ENCODE measurements at places on chromosomes 3 and 15.

GRCh38 chr15:59950603-59951388 lies 53.3 kb upstream of the FOXB1 start:
- no peak for DNase-seq

- DNase-seq = no peak
Measured at GRCh38 chr3:189772584-189772983, 141.4 kb downstream of the TP63 start.

DNA sequence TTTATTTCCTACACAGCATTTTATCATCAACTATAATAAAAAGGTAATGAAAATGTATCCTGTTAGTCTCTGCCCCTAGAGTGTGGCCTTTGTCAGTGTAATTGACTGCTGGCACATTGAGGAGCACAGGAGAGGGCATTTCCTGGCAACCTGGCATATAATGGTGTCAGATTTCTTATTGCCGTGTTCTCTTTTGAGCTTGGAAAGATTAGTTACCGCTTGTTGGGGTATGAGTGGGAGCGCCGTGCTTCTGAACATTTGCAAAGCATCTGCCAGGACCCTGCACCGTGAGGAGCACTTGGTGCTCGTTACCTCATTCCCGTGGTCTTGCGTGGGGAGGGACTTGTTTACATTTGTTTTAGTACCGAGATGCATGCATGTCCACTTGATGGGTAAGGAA lies 124.4 kb downstream of the PTPRG start:
- DNase-seq = no peak

GRCh38 chr15:39376371-39376909 lies 204.4 kb upstream of the THBS1 start:
- DNase-seq = no peak

- DNase-seq = no peak
Measured at GRCh38 chr3:191070762-191071403, 128.2 kb upstream of the OSTN start.

DNA sequence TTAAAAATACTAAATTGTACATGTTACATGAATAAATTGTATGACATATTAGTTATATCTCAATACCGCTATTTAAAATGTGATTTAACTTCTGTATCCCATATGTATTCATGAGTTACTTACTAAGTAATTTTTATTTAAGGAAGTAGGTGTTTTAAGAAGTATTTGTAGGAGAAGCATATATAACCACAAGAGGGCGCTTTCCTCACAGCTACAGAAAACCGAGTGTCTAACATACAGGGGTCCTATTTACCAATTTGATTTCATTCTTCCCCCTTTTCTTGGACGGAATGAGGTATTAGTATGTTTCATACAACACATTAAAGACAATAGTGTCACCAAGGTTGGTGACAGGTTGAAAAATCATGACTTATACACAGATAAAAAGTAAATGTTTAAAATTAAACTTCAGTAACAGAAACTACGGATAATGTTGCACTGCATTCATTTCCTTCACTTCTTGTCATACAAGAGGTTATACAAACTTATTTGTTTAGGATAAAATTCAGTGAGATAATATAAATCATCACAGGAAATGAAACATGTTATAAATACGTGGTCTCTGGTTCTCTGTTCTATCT lies 253.6 kb downstream of the MAGI1 start:
- no peak for DNase-seq
